ENCODE measurements at places on chromosomes 7 and 10.

- no peak for DNase-seq
These were observed 50.0 kb downstream of the JAKMIP3 start for GRCh38 chr10:132115732-132116131.

DNA sequence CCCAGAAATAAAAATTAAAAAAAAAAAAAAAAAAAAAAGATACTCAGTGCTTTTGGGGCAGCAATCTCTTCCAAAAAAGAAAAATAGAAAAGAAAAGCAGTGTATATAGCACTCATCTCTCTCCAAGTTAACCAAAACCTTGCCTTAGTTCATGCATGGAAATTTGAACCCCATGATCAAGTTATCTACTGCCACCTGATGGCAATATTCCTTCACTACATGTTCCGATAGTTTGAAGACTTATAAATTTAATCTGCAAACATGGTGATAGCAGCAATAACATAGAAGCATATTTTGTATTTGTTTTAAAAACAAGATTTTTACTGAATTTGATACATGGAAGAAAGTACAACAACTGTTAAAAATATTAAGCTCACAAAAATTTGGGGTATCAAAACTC lies 48.6 kb upstream of the SLIT1 start:
- peak; percentile 47 for DNase-seq

- DNase-seq, result no peak
These were observed 88.3 kb downstream of the NRCAM start for GRCh38 chr7:108367946-108368345.

DNA sequence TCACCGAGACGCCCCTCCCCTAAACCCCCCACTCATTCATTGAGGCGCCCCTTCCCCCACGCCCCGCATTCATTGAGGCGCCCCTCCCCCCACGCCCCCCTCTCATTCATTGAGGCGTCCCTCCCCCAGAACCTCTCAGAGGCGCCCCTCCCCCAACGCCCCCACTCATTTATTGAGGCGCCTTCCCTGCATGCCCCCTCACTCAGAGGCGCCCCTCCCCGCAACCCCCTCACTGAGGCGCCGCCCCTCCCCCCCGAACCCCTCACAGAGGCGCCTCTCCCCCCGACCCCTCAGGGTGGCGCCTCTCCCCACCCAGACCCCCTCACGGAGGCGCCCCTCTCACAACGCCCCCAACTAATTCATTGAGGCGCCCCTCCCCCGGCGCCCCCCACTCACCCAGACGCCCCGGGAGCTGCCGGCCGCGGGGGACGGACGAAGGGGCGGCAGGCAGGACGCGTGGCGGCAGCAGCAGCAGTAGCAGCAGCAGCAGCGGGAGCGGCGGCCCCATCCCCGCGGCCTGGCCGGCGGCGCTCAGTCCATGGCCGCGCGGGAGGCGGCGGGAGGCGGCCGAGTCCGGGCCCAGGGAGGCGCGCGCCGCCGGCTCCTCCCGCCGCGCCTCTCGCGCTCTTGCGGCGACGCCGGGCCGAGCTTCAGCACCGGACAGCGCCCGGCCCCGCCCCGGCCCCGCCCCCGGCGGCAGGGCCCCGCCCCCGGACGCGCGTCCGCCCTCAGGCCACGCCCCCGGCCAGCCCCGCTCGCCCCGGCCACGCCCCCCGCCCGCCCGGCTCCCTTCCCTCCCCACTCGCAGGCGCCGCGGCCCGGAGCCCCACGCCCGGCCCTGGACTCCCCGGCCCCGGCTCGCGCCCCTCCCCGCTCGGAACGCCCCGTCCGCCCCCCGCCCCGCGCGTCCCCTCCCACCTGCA lies at the start of gene PTPRN2:
TSS of gene PTPRN2 (minus strand) at position 662 of the 923 bp plus-strand sequence.
- DNase-seq, result peak; percentile 58

GRCh38 chr7:20991544-20991943 lies 204.9 kb upstream of the SP8 start:
- no peak for DNase-seq

DNA sequence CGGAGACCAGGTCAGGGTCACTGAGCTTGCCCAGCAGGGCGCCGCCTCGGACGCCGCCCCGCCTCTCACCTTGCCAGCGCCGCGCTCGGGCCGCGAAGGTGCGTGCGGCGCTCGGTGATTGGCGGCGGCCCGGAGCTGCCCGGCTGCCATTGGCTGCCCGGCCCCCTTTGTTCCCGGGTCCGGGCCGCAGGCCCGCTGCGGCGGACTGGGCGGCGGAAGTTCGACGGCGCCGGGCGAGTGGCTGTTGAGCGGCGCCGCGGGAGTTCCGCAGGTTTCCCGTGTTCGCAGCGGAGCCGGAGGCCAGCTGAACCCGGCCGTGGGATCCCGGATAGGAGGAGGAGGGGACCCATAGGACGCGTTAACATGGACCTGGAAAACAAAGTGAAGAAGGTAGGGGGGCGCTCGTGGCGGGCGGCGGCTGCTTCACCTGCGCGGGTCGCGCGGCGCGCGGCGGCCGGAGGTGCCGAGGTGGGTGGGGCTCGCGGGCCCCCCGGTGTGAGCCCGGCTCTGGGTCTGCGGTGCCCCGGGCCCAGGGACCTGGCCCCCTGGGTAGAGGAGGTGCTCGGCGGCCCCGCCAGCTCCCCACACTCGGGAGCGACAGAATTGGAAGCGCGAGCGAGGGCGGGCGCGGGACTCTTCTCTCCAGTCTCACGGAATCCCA lies at the start of gene TES:
TSS of gene TES (plus strand) at position 195 of the 661 bp plus-strand sequence. CDS start at position 364, 169 bp downstream.
- DNase-seq, result peak; percentile 92

- DNase-seq, result peak; percentile 4
These were observed 741.4 kb upstream of the VSTM2A start for GRCh38 chr7:53800746-53801145.

- DNase-seq, result no peak
These were observed 70.5 kb downstream of the SHH start for GRCh38 chr7:155741805-155742204.

- no peak for DNase-seq
These were observed 19.1 kb upstream of the PCGF5 start for GRCh38 chr10:91201213-91201996.

- DNase-seq, result no peak
These were observed 23.1 kb upstream of the BMPER start for GRCh38 chr7:33882040-33882837.

- peak; percentile 48 for DNase-seq
These were observed 4.1 kb upstream of the SYPL1 start for GRCh38 chr7:106116161-106116704.

- no peak for DNase-seq
These were observed 68.0 kb downstream of the HHEX start for GRCh38 chr10:92757711-92758104.

GRCh38 chr10:33093362-33093761 lies 135.3 kb upstream of the ITGB1 start:
- no peak for DNase-seq

DNA sequence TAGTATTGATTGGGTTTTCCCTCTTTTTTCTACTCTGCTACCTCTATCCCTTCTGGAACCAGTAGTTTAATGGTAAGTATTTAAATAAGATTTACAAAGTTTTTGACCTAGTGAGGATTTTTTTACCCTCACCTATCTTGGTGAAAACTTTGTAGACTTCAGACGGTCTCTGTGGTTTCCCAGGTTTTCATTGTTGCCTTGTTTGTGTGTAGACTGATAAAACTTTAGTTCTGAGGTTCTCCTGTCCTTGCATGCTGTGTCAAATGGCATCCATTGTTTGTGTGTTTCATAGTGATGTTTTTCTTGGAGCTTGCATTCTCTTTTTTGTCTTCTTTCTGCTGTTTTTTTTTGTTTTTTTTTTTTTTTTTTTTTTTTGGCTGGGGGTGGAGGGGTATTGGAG lies 22.6 kb downstream of the ZNRF2 start:
- DNase-seq, result no peak

GRCh38 chr10:124306922-124307371 lies 111.8 kb downstream of the OAT start:
- DNase-seq, result peak; percentile 100

DNA sequence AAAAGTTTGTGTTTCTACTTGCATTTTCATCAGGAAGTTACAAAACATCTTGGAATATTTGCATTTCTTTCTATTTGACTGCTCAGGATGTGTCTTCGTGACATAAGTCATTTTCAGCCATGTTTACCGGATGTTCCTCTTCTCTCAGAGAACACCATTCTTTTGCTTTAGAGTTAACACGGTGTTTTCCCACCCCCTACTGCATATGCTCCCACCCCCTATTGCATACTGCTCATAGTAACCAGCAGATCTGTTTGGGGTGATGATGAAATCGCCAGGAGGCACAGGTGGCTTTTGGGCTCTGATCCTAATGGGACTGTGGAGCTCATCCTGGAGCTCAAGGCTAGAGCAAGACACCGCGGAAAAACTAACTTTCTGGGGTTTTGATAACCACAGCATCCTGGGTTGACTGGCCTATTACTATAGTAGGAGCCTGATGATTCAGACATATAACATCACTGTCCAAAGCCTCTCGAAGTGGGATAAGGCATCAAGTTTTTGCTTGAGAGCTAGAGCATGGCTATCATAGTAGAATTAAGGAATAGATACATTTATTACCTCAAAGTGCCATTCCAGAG lies 65.1 kb upstream of the BET1 start:
- no peak for DNase-seq

DNA sequence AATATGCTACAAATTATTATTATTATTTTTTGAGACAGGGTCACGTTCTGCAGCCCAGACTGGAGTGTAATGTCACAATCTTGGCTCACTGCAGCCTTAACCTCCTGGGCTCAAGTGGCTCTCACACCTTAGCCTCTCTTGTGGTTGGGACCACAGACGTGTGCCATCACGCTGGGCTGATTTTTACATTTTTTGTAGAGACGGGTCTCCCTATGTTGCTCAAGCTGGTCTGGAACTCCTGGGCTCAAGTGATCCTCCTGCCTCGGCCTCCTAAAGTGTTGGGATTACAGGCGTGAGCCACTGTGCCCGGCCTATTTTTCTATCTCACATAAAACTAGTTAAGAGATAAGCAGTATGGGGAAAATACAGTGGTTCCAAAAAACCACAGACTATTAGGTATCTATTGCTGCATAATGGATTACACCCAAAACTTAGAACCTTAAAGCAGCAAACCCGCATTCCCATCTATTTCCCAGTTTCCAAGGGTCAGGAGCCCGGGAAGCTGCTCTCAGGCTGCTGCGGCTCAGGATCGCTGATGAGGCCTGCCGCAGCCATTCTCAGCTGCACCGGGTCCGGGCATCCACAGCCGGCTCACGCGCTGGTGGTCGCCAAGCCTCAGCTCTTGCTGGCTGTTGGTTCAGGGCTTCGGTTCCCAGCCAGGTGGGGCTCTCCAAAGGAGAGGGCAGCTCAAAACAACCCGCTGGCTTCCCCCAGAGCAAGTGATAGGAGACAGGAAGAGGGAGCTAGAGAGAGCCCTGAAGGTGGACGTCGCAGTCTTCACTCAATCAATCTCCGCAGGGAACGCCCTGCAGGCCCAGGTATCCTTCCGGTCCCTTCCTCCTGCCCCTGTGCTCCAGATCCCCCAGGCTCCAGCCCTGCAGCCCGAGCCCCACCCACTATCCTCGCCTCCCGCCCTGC lies 128.2 kb downstream of the UBE2H start:
- DNase-seq, result peak; percentile 92

DNA sequence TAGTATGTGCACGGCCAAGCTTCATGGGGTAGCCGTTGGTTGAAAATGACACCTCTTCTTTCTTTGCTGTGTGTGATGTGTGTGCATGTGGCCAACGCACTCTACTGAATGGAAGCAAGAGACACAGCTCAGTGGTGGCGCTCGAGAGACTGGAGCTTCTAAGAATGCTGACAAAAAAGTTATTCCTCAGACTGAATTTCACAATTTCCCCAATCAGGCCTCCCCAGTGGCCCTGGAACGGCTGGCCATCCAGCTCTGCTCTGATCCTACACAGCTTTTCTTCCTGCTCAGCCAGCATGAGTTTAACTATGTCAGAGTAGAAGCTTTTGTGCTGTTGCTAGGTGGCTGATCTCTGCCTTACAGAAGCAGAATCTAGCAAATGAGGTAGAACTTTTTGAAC lies 186.7 kb upstream of the PLXDC2 start:
- no peak for DNase-seq

DNA sequence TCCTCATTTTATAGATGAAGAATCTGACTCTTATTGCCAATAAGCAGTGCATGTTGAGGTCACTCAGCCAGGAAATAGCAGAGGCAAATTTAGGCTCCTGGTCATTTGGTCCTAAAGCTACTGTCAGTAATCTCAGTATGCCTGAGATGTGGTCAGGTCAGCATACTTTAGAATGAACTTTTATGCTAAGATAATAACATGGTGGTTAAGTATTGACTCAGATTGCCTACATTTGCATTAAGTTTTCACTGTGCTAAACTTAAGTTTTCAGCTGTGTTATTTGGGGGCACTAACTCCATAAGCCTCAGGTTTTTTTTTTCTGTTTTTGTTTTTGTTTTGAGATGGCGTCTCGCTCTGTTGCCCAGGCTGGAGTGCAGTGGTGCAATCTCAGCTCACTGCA lies 35.9 kb upstream of the CCSER2 start:
- no peak for DNase-seq

DNA sequence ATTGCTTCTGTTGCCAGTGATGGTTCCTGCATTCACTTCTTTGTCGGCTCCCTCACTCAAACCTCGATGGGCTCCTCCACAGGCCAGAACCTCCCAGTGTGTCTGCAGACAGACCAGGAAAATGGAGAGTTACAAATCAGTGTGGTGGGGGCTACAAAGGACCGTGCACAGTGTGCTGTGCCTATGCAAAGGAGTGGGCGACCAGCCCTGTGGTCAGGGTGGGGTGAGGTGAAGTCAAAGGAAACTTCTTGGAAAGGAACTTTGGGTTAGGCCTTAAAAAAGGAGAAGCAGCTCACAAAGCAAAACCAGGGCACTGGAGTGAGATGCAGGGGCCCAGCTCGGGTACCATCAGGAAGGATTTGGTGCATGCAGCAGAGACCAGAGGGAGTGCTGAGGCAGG lies 304.3 kb upstream of the ZMIZ1 start:
- no peak for DNase-seq

- no peak for DNase-seq
These were observed 39.6 kb upstream of the SHH start for GRCh38 chr7:155851892-155852291.

GRCh38 chr7:151008511-151009323 lies 15.6 kb downstream of the ATG9B start:
- DNase-seq, result peak; percentile 67

DNA sequence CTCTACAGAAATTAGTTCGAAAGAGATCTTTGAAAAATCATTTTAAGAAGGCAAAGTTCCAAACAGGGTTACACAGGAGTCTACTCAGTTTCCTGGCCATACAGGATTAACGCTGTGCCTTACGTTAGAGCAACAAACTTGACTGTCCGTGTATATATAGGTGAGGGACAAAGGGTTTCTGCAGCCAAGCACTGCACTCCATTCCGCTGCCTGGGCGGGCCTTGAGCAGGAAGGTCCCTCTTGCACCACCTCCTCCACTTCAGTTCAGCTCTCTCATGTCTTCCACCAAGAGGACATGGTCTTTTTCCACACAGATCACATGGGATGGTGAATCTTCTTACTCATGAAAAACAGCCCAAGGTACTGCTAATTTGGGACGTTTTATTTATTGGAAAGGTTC lies 43.2 kb downstream of the MCMBP start:
- DNase-seq, result no peak

DNA sequence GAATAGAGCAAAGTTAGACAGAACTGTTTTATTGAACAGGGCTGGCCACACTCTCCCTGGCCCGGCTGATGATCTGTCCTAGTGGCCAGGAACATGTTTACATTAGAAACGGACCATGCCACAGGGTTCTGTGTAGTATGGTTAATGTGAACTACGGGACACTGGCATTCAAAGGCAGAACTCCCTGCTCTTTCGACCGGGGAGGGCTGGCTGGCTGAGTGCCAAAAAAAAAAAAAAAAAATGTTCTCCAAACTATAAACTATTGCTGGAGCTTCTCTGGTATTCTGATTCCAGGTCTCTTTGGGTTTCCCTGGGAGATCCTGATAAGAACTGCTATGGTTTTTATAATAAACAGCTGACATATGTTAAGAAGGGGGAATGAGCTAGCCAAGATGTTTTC lies 1262.6 kb upstream of the SORCS1 start:
- DNase-seq, result peak; percentile 33
